Activated CD8-positive, alpha-beta memory T cell treated with anti-CD3 and anti-CD28 coated beads, Interleukin-2, amount 50 U/mL, for 48 hours (primary cell): ENCODE measurements at places on chromosomes 7 and 10.

DNA sequence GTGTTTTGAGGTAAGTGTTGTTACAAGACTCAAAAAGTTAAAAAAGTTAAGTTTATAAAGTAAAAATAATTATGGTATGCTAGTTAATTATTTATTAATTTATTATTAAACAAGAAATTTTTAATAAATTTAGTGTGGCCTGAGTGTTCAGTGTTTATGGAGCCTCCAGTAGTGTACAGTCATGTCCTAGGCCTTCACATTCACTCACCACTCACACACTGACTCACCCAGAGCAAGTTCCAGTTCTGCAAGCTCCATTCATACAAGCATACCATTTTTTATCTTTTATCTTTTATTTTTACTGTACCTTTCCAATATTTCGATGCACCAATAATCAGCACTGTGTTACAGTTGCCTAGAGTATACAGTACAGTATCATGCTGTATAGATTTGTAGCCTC lies 381.2 kb upstream of the MGMT start:
- no peak for DNase-seq

DNA sequence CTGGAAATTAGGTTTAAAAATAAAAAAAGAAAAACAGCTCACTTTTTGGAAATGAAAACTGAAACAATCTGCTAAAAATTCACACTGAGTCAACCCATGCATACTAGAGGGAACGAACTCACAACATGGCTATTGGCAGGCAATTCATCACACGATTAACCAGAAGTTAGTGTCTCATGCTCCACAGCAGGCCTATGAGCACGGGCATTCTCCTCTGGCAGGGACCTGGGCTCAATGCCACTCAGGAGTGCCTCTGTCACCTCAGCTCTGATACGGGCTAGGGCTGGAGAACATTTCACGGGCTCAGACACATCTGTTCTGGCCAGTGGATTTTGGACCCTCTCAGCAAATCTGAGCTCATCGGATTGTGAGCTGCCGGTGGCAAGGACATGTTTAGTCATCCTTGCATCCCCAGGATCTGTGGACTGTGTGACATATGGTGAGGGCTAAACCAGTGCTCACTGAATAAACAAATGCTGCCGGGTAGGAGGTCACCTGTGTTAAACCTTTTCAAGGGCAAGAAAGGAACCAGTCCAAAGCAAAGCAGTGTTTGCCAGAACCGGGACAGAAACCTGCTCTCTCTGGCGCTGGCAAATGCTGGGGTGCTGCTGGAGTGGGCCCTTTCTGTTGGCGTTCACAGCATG lies 40.1 kb downstream of the POLR3A start:
- no peak for DNase-seq

GRCh38 chr7:45469103-45469502 lies 105.1 kb upstream of the ADCY1 start:
- DNase-seq, result no peak

GRCh38 chr10:96448021-96448457 lies 65.7 kb downstream of the TLL2 start:
- no peak for DNase-seq

DNA sequence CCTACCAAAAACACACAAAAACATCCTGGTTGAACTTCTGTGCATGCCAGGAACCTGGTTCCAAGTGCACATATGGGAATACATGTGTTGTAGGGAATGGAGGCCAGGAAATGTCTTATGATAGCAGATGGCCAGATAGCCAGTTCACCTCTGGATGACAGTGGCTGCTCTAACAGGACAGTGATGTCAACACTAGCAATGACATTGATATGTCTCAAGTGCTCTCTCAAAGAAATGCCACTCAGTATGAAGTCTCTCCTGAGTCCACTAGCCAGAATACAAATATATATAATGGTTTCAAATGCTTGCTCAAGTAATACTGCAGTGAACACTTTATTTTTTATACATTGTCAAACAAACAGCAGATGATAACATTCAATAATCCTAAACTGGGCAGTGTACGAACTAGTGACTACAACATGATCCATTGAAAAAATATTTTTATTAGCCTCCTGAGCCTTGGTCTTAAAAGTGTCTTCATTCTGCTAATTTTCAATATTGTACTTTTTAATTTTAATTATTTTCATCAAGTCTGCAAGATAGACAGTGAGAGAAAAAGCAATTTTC lies 26.0 kb upstream of the PCDH15 start:
- DNase-seq, result no peak

DNA sequence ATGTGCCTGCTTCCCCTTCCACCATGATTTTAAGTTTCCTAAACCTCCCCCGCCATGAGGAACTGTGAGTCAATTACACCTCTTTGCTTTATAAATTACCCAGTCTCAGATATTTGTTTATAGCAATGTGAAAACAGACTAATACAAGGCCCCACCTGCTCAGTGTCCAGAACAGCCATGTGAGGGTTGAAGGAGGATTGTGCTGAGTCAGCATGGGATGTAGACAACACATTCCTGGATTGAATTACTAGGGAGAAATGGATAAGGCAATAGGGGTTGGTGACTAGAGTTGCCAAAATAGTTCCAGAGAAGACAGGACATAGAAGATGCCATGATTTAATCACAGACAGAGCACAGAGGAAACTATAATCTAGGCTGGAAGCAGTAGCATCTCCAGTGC lies 270.3 kb downstream of the GFRA1 start:
- no peak for DNase-seq
